CD4-positive, alpha-beta T cell treated with Interleukin-17A for 1 hour (primary cell): ENCODE measurements at places on chromosomes 2 and 18.

DNA sequence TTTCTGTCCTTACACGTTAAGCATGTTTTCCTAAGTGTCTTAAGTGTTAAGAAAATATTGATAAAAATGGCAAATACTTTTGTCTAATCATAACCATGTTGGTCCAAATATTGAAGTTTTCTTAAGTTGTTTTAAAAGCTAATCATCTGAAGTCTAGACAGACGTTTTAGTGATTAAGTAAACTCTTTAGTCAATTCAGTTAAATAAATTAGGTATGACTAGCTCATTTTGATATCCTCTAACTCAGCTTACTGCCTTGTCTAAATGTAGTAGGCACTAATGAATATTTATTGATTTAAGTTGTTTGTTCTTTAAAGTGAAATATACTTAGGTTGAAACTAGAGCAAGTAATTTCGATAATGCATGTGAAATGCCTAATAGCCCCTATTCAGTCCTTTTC, 471.8 kb upstream of the CHST9 start:
- DNase-seq = no peak

- DNase-seq = peak; percentile 35
Measured at GRCh38 chr2:102368461-102369109, 13.0 kb downstream of the IL18R1 start.

- no peak for DNase-seq
Measured at GRCh38 chr2:214103276-214104001, 307.4 kb upstream of the VWC2L start.

DNA sequence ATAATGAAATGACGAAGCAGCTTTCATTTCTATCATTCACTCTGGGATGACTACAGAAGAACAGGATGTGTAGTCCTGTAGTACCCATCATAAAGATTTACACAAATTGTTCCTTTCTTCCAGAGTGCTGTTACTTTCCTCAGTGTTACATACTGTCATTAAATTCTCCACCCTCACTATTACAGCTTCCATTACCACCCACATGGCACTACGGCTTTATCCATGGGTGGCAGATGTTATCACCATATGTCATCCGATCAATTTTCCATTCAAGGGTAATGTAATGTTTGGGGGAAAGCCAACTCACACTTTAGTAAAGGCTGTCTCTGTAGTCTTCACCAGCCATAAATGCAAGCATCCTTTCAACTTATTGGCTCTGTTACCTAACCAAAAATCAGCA, 7.1 kb upstream of the CSRNP3 start:
- no peak for DNase-seq

DNA sequence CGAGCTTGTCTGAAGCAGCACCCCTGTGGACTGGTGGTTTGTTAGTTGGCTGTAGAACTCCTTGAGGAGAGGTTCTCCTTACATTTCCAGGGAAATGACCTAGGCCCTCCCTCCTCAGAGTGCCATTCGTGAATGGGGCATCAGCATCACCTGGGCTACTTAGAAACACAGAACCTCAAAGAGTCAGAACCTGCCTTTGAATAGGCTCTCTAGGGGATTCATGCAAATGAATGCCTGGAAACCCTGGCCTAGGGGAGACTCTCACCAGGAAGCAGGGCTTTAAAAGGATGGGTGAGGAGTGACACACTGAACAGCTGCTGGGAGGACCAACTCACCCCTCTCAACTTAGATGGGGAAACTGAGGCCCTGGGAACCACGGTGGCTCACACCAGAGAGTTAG, 2.1 kb upstream of the MOCOS start:
- DNase-seq = no peak

- no peak for DNase-seq
Measured at GRCh38 chr2:206225435-206226232, 48.8 kb upstream of the ZDBF2 start.

GRCh38 chr2:240202586-240202985, 62.1 kb upstream of the OTOS start:
- no peak for DNase-seq

GRCh38 chr2:171128461-171128860, 32.2 kb downstream of the TLK1 start:
- DNase-seq = no peak

- no peak for DNase-seq
Measured at GRCh38 chr2:18980104-18980785, 378.2 kb downstream of the OSR1 start.

- no peak for DNase-seq
Measured at GRCh38 chr2:217107480-217107879, 247.6 kb upstream of the TNP1 start.

- DNase-seq = no peak
Measured at GRCh38 chr2:127541809-127542208, 6.3 kb downstream of the MYO7B start.

GRCh38 chr18:63206433-63207142, 113.0 kb downstream of the BCL2 start:
- DNase-seq = no peak

DNA sequence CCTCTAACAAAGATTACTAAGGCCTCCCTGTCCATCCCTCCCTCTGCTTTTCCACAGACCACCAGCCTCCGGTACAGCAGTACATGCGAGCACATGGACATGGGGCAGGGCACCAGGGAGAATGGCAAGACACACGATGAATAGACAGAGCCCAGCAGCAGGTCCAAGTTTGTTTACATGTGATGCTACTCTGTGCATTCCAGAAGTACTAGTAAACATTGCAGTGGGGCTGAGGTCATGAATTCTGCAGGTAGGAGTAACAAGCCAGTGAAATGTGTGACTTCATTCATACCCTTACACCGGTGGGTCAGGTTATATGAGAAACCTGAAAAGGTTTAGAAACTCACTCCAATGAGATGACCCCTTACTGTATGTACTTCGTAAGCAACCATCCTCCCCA, 205.7 kb downstream of the BCL11A start:
- DNase-seq = no peak

DNA sequence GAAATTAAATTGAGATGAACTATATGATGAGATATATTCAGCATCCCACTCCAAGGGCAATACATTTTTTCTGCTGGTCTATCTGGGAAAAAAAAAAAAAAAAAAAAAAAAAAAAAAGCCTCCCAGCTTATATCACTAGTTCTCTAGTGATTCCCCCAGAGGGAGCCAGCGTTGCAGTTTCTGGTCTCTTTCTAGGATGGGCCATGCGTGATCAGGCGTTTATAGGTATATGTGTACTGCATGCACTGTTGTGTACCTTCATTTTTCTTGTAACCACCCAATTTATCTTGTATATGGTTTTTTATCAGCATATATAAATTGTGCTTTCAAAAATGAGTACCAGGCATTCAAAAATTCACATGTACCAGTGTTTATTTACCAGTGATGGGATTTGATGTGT, 35.1 kb downstream of the DCDC2C start:
- no peak for DNase-seq

GRCh38 chr2:19086231-19086651, 272.2 kb downstream of the OSR1 start:
- no peak for DNase-seq

- DNase-seq = no peak
Measured at GRCh38 chr2:79985145-79985544, 319.4 kb downstream of the LRRTM1 start.

DNA sequence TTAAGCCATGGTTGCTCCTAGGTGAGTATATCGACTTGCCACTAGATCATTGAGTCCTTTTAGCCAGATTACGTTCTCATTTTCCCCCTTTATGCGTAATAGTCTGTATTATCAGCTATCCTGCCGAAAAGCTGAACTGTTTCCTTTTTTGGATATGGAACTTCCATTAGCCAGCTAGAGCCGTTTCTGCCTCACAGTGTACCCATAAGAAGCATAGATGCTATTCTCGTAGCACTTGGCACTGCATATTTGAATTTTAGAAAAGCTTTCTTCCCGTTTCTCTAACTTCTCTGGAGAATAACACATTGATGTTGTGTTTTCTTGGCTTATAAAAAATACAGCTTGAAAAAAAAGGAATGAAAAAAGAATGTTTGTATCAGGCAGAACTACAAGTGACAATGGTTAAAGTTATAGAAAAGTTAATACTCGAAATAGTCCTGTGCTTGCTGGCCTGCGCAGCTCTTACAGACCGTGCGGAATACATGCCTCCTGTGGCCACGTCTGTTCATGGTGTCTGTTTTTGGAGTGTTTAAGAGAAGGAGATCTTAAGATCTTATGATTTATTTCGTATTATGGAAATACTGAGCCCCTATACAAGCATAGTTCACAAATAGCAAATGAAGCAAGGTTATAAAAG, 710 bp downstream of the DUSP19 start:
- DNase-seq = no peak

DNA sequence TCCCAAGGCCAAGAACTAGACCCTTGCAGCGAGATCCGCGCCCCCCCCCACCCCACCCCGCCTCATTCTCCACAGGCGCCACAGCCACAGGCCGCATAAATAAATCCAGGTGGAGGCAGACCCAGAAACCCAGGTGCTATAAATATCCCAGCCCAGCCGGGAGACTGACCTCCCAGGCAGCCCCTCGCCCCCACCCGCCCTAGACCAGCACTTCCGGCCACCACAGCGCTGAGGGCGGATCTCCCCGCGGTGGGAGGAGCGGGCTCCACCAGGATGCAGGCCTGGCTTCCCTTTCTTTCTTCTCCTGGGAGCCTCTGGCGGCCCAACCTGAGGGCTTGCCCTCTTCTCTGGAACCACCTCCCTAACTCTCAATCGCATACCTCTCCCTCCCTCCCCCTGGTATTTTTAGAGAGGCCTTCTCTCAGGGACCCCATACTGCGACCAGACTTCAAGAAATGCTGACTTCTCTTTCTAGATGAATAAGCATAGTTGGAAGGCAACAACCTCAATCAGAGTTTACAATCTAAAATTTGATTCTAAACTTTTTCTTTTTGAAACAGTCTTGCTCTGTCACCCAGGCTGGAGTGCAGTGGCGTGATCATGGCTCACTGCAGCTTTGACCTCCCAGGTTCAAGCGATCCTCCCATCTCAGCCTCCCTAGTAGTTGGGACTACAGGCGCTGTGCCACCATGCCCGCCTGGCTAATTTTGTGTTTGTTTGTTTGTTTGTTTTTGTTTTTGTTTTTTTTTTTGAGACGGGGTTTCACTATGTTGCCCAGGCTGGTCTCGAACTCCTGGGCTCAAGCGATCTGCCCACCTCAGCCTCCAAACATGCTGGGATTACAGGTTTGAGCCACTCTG, 55.0 kb downstream of the PKDCC start:
- DNase-seq = no peak

GRCh38 chr2:204024906-204025475, 88.4 kb downstream of the ICOS start:
- DNase-seq = no peak

GRCh38 chr18:11963991-11964484, 17.3 kb upstream of the IMPA2 start:
- no peak for DNase-seq

DNA sequence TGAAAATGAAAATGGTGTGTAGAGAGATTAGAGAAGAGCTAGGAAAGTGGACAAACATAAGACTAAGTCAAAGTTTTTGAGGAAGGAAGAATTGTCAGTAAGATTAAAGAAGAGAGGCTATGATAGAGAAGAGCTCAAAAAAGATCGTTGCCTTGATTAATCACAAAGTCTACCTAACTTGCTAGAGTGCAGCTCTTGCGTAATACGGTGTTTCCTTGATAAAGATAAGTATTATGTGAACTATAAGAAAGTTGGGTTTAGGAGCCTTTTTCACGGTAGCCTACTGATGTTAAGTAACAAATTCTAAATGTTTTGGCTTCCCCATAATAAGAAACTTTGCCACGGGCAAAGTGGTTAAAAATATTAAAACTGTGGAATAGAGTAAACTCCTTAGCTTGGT, 226.4 kb upstream of the NRXN1 start:
- no peak for DNase-seq
